D721Med (cell line): ENCODE measurements at places on chromosomes 4 and X.

DNA sequence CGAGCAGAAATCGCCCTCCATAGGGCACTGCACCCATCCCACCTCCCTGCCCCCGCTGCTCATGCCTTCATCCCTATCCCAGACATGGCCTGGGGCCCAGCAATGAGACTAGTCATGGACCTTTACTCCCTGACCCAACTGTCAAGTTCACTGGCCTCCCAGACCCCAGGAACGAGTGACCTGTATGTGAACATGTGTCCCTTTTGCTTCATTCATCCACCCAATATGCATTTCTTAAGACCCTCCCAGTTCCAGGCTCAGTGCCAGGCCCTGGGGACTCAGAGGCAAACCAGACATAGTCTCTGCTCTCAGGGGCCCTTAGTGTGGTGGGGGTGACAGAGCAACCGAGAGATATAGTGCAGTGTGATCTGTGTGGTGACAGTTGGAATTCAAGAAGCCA is 67.0 kb downstream of the EFNB1 start:
- DNase-seq: no peak

DNA sequence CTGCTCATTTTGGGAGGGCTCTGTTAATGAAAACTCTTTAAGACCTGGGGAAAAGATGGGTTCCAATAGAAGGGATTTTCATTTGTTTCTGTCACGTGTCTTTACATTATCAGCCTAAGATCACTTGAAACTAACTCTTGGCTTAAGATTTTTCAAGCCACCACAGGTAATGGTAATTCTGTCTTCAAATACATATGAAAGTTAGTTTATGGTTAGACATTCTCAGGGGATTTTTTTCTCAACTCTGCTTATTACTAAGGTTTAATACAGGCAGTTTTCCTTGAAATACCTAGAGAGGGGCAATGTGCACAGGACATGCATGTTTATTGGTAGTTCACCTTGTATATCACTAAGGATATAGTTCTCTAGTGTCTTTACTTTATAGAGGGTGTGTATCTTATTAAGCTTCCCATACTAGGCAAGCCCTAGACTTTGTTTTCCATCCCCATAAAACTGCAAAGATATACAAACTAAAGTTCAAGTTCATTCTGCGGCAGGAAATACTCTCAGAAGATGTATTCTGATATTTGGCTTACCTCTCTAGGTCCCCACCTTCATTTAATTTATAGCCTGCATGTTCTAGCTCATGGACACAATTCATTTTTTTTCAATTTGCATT is 38.2 kb upstream of the MYOZ2 start:
- no peak for DNase-seq

DNA sequence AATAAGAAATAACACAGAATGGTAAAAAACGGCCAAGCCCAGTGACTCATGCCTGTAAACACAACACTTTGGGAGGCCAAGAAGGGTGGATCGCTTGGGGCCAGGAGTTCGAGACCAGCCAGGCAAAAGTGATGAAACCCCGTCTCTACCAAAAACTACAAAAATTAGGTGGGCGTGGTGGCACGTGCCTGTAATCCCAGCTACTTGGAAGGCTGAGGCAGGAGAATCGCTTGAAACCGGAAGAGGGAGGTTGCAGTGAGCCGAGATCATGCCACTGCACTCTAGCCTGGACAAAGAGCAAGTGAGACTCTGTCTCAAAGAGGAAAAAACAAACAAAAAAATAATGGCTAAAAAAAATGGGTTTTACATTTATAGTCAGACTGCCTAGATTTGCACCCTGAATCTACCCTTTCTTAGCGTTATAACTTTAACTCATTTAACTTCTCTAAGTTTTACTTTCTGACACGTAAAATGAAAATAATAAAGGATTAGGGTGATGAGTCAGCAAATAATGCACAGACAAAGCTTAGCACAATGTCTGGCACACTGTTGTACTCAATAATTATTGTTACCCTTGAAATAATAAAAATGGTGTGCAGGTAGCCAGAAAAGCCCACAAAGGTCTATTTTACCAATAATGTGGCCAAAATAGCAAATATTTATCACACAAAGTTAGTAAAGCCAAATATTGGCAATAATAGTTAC is 55.0 kb downstream of the ATP11C start:
- DNase-seq: no peak

- DNase-seq: no peak
These were observed 499.5 kb downstream of the ANKRD50 start for GRCh38 chr4:124212815-124213630.

GRCh38 chr4:109126856-109127255 is 175.6 kb downstream of the COL25A1 start:
- no peak for DNase-seq

- DNase-seq: no peak
These were observed 19.9 kb upstream of the CPLX1 start for GRCh38 chr4:845836-846251.

- DNase-seq: no peak
These were observed 46.1 kb downstream of the ARHGAP24 start for GRCh38 chr4:85520765-85521749.

GRCh38 chr4:115851918-115852766 is 738.7 kb upstream of the NDST4 start:
- DNase-seq: no peak

DNA sequence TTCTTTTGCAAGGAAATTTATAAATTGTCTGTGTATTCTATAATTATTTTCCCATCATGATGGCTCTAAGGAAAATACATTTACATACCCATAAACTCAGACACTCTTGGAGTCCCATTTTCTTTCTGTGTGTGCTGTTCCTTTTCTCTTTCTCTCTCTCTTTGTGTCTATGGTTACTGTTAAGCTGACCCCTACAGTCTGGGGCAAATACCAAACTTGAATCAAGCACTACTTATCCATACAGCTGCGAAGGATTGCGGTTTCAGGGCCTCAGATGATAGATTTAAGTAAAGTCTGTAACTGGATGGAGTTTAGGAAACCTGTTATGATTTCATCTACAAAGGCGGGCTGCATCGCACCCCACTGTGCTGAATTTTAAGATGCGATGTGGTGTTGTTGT is 150.2 kb downstream of the SHROOM3 start:
- DNase-seq: no peak

DNA sequence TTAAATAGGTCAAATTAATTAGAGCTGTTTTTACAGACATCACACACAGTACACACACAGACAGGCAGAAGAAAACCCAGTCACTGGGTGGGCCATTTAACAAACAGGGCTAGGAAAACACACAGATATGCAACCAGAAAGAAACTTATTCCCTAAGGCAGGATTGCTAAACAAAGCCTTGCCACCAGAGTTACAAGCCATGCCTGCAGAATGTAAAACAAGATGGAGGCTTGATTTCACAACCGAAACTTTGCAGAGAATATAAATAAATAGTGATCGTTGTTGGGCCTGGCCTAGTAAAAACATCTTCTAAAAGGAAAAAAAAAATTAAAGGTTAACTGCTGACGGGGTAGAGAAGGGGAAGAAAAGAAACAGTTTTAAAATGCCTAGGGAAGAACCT is 212.3 kb downstream of the NAP1L3 start:
- DNase-seq: no peak

GRCh38 chr4:135385830-135386581 is 1184.4 kb upstream of the PABPC4L start:
- DNase-seq: no peak

- no peak for DNase-seq
These were observed 738.3 kb downstream of the STPG2 start for GRCh38 chr4:97404876-97405523.

GRCh38 chr4:79632114-79632513 is 224.1 kb upstream of the GK2 start:
- no peak for DNase-seq

DNA sequence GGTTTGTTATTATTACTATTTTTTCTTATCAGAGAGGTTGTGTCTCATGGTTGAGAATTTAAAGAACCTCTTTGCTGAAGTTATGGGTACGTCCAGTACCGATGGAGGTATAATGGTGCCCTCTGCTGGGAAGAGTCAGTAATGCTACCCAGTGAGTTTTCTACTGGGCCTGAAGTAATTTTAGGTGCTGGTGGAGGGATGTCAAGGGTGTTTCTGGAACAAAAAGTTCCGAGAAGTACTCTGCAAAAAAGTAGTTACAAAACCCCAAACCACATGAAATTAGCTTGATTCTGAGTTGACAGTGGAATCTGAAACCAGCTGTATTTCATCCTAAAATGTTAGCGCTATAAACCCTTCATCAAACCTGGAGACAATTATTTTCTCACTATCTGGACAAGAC is 102.5 kb upstream of the MID1 start:
- peak; percentile 17 for DNase-seq

GRCh38 chr4:54800831-54801530 is 143.2 kb downstream of the KIT start:
- no peak for DNase-seq

DNA sequence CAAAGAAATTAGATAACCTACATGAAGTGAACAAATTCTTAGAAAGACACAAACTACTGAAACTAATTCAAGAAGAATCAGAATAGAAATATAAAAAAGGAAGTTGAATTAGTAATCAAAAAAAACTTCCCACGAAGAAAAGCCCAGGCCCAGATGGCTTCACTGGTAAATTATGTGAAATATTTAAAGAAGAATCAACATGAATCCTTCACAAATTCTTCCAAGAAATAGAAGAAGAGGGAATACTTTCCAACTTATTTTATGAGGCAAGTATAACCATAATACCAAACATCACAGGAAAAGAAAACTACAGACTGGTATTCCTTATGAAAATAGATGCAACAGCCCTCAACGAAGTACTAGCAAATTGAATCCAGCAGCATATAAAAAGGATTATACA is 30.7 kb downstream of the MOSPD2 start:
- no peak for DNase-seq

- no peak for DNase-seq
These were observed 148.7 kb downstream of the REPS2 start for GRCh38 chrX:17095161-17095560.

DNA sequence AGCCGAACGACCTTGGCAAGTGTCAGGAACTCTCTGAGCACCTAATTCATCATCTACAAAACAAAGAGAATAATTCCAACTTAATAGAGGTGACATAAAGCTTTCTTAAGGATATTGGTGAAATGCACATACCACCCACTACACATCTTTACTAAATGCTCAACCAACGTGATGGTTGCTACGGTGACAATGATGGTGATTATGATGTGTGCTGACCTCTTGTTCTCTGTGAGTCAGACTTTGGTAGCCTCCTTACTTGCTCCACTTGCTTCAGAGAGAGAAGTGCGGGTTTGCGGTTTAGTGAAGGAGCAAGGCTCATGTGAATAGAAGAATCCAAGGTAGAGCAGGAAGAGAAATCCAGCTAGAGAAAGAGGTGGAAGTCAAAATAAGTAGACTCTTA is 52.8 kb upstream of the CLNK start:
- no peak for DNase-seq

- DNase-seq: no peak
These were observed 11.7 kb downstream of the TRIM2 start for GRCh38 chr4:153215921-153216320.

- no peak for DNase-seq
These were observed 307.4 kb downstream of the RAB28 start for GRCh38 chr4:13176741-13177142.

- DNase-seq: peak; percentile 74
These were observed at the start of gene RASL11B for GRCh38 chr4:52861879-52862616. RASL11B (plus strand) TSS chr4:52862317; CDS start chr4:52862508, 191 bp downstream.

DNA sequence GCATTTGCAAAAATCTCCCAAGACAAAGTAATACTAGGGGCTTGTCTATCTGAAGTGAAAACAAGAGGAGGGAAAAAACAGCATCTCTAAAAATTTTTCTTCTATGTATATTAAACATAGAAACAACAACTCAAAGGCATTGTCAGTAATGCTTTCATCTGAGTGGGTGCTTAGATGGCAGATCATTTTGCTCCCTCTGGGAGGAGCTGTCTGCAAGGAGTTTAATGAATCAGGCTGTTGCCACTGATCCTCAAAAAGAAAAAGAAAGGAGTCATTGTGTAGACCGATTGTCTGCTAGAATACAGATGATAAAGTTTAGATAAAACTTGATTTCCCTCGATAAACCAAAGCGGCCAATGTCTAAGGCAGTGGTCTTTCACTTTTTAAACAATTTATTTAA is 49.7 kb upstream of the KLHL8 start:
- no peak for DNase-seq

GRCh38 chrX:139199933-139200332 is 330.6 kb upstream of the F9 start:
- DNase-seq: no peak
